NCI-H187 treated with DMSO at 0.1 percent for 48 hours (cell line): ENCODE measurements at places on chromosomes 7 and 10.

DNA sequence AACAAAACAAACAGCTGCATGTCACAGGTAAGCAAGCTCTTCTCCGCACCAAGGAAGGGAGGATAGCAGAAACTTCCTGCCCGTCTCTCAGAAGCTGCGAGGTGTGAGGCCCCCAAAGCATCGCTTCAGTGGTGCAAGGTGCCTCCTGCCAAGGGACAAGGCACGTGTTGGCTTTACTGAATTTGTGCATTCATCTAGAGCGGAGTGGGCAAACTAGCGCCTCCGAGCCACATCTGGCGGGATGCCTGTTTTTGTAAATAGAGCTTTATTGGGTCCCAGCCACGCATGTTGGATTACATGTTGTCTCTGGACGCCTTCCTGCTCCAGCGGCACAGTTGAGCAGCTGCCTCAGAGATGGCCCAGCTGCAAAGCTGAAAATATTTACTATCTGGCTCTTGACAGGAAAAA, 27.7 kb downstream of the PHYH start:
- DNase-seq: no peak

GRCh38 chr10:123287594-123288247, 133.5 kb downstream of the BUB3 start:
- DNase-seq: no peak

- no peak for DNase-seq
These were observed 182.0 kb downstream of the STK31 start for GRCh38 chr7:23892019-23892418.

DNA sequence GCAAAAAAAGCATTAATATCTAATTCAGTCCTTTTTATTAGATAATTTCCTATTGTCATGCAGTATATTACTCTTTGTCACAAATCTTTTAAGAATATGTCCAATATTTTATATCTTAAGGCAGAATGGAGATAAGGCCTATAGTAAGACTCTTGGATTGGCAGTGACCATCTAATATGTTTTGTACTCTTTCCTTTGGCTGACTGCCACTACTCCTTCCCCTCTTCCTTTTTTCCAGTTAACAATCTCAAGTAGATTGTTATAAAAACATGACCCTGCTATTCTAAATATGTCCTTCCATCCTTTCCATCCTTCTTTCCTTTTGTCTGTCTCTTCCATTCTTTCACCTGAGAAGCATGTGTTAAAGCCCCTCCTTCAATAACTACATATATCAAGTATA, 92.8 kb upstream of the TMEM168 start:
- DNase-seq: no peak

- no peak for DNase-seq
These were observed 200.9 kb downstream of the CDC14C start for GRCh38 chr7:49125246-49125645.

GRCh38 chr7:126856691-126857291, 395.9 kb downstream of the GRM8 start:
- no peak for DNase-seq

DNA sequence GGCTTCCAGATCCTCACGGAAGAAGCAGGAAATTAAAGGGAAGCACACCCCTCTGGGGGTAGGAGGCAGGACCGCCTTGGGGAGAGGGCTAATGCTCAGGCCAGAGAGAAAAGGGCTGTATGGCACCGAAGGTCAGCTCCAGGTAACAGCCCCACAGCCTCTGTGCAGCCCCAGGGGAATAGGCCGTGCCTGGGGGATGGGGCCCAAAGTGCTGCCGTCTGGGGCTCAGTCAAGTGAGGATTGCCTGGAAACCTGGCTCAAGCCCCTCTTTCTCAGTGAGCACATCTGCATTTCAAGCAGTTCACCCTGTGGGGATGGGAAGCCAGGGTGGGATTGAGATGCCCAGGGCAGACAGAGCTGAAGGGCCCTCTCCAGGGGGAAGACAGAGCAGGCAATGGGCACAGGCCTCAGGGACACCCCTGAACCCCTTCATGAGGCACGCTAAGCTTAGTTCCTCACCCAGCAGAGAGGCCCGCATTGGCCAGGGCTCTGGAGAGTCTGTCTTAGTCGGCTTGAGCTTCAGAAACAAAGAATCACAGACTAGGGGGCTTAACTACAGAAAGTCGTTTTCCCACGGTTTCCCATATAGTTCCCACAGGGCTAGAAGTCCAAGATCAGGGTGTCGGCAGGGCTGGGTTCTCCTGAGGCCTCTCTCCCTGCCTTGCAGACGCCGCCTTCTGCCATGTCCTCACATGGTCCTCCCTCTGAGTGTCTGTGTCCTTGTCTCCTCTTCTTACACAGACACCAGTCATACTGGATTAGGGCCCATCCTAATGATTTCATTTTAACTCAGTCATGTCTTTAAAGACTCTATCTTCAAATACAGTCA, 118.2 kb downstream of the PTPN20 start:
- DNase-seq: no peak

- no peak for DNase-seq
These were observed 113.8 kb upstream of the EGFR start for GRCh38 chr7:54904986-54905385.

GRCh38 chr10:117661316-117661715, 118.8 kb downstream of the EMX2 start:
- DNase-seq: no peak

- DNase-seq: no peak
These were observed 860 bp downstream of the IQUB start for GRCh38 chr7:123533553-123533917.

GRCh38 chr7:112162142-112162766, 43.9 kb downstream of the DOCK4 start:
- peak; percentile 34 for DNase-seq

DNA sequence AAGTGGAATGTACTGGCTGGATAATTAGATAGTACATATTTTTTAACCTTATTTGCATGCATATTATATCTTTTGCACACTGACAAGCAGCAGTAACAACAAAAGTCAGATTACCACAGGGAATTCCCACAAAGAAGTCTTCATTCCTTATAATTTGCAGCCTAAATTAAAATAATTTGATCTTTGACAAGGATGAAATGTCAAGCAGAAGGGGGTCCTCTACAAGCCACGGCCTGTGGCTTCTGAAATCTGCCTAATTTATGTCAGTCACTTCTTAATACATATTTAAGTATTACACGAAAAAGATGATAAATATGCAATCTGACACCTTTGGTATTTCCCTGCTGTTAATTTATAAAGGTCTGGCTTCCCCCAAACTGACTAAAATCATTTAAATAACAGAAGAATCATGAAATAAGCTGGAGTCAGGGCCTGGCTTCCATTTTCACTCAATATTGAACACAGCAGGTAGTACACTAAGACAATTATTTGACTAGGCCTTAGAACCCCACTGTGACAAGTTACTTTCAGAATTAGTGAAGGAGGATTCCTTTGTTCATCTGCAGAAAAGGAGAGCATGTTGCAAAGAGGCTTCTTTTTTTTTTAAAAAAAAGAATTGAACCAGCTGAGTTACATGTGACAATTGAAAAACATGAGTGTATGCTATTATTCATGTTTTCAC, 351.1 kb upstream of the ETV1 start:
- DNase-seq: no peak

DNA sequence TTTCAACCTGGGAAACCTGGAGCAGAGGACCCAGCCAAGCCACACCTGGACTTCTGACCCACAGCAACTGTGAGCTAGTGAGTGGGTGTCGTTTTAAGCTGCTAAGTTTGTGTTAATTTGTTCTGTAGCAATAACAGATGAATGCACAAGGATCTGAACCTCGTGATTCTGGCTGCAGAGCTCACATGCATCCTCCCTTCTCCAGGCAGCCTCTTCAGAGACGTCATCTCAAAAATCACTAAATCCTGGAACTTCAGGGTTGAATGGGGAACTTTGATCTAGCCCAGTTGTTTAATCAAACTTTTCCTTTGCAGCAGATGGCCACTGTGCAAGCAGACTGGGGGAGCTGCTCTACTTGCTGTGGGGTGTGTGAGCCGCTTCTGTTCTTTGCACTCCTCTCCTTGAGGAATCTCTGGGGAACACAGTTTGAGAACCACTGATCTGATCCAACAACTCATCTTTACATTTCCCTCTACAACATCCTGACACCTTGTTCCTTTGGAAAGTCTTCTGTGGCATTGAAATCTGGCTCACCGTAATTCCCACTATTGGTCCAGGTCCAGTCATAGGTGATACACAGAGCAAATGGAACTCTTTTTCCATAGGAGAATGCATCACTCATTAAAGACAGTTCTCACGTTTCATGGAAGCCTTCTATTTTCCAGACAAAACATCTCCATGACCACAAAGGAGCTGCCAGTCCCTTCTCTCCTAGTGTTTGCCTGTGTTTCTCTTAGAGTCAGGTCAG, 90.3 kb downstream of the CHN2 start:
- DNase-seq: no peak

DNA sequence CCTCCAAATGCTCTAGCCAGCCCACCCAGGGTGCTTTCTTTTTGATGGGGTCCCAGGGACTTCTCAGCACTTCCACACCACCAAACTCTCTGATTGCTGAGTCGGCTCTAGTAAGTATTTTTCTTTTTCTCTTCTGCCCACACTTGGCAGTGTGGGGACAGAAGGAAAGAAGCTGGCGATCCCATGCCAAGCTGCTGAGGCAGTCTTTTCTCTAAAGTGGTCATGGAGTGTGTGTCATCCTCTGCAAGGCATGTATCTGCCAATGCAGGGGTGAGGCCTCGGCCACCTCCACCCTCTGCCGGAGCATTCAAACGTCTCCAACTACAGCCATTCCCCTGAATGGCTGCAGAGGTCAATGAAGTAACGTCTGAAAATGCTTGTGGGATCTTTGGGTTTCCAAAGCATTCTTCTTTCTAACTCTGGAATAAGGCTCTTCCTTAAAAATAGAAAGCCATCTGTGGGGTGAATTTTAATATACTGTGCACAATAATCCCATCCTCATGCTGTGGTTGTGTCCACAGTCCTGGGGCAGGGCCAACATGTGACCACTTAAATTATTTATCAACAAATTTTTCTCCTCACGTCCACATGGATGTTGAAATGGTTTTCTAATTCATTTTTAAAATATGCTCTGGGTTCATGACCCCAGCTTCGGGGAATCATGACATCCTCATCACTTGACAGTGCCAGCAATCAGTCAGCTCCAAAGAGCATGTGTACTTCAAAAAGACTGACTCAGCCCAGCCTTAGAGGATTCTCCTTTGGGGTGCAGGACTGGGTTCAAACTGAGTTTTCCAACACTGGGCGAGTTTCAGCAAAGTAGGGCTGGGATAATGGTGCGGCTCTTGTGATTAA, 171.3 kb upstream of the ITGB1 start:
- DNase-seq: no peak

GRCh38 chr7:35991511-35992232, 161.4 kb upstream of the EEPD1 start:
- no peak for DNase-seq

DNA sequence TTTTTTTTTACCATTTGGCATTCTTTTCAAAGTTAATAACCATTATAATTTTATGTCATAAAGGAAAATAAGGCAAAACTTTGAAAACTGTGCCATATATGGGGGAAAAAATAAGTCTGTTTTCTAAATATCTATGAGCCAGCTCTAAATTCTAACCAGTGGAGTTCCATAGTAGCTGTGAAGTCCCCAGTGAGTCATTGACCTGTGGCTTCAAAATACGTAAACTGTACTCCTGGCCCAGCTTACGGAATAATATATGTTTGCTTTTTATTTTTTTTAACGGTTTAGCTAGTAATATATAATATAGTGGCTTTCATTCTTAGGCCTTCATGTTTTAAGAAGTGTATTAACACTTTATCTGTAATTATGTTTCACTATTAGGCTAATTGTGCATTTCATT, 20.5 kb downstream of the ZRANB1 start:
- no peak for DNase-seq

DNA sequence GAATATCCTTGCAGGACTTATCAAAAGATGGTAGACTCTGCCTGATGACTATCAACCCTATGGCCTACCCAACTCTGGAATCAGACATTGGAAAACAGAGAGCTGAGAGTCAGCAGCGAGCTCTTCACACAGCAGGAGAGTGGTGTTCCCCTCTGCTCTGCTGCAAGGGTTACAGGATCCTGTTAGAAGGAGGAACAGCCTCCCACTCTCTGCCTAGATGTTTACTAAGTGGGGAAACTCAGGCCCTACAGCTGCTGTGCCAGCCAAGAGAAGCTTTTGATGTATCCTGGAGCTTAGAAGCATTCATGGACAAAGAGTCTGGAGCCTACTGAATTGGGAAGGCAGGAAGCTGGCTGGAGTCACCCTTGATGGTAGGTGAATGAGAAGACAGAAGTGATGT, 104.6 kb downstream of the ABLIM1 start:
- DNase-seq: no peak

GRCh38 chr7:81694711-81695110, 75.1 kb downstream of the HGF start:
- DNase-seq: no peak

DNA sequence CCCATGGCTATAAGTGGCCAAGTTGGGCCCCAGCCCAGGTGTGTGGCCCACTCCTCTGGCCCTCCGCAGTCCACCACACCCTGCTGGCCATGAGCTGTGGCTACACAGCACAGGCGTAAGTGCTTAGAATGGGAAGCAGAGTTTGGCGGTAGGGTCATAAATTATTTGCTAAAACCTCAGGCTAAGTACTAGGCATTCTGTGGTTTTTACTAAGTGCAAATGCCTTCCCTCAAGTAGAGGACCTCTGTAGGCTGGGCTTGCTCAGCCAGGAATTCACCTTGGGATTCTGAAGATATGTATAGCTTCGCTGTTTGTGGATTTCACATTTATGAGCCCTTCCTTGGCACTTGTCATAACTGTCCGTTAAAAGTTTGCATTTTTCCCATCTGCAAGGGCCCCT, 44.8 kb upstream of the LOXL4 start:
- no peak for DNase-seq

GRCh38 chr7:45000093-45001032, at the start of gene CCM2:
TSS of gene CCM2 (plus strand) at chr7:45000201. CDS start at chr7:45000334, 133 bp downstream.
- DNase-seq: no peak

- no peak for DNase-seq
These were observed 600.0 kb downstream of the PHTF2 start for GRCh38 chr7:78398576-78398975.

DNA sequence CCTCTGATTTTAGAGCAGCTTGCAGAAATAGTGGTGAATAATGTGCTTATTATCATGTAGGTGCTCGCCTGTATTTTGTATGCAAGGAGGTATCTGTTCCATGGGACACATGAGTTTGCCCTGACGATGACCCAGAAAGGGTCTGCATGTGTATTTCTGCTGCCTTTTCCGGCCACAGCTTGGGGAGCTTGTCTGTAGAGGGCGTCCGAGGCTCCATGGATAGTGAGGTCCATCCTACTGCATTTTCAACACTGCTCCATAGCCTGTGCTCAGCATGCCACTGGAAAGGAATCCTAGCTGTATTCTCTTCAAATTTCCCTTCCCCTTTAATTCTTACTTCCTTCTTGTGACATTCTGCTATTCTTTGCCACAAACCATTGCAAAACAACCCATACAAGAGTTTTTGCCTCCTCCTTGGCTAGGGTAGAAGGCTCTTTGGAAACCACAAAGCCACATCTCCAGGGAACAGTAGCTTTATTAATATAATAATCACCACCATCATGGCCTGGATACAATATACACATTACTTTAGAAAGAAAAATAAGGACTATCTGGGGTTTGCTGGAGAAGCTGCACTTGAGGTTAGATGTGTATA, 127.7 kb downstream of the DYNC1I1 start:
- no peak for DNase-seq

GRCh38 chr10:88926566-88927415, 25.8 kb downstream of the ACTA2 start:
- DNase-seq: no peak

- no peak for DNase-seq
These were observed 19.4 kb upstream of the ZNF92 start for GRCh38 chr7:65354263-65354662.
